ENCODE measurements at places on chromosomes 6 and 20.

DNA sequence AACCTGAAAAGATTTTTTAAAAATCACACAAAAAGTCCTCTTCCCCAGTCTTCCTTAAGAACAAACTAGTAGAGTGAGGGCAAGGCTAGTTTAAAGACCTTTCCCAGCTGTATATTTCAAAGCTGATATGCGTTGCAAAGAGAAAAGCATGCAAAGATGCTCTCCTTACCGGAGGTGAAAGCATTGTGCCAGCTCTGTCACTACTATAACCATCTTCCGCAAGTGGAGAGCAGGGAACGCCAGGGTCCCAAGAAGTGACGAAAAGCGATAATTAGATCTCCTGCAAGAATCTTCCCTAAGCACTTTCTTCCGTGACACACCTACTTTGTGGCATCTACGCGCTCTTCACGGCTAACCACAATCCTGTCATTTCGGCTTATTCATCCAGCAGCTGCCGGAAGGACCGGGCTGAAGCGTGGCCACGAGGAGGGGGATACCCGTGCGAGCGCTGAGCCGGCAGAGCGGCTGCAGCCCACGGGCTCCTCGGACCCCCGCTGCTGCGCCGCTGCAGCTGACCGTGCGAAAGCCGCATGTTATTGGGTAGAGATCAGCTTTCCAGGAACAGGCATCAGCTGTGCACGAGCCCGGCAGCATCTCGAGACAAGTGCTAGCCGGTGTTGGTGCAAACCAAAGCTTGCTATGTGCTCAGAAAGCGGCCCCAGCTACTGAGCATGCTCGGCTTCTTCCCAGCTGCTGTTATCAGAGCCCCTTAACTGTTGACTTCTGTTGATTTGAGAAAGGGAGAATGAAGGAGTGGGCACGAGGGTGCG, 57.2 kb upstream of the ARHGAP18 start:
- peak; percentile 91 for DNase-seq

GRCh38 chr20:47278907-47279348, 77.6 kb downstream of the ZMYND8 start:
- no peak for DNase-seq

- DNase-seq: peak; percentile 95
Measured at GRCh38 chr6:144284783-144285547, at the start of gene UTRN. TSS of gene UTRN (plus strand) at chr6:144285335. CDS start at chr6:144291829, 6,494 bp downstream.

DNA sequence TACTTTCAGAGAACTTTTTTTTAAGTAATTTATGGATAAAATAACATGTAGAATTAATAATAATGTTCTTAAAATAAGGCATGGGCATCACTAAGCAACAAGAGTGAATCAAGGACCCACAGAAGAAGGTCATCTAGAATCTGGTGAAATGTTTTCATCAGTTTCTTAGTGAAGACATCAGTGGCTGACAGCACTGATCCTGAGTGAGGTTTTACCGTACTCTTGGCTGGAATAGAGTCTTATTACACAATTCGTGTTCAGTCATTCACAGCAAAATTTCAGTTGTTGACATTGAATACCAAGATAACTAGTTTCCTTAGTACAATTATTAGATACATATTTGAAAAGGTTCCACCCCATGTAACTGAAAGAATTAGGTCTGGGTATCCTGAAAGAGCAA, 140.4 kb downstream of the C6orf58 start:
- no peak for DNase-seq

DNA sequence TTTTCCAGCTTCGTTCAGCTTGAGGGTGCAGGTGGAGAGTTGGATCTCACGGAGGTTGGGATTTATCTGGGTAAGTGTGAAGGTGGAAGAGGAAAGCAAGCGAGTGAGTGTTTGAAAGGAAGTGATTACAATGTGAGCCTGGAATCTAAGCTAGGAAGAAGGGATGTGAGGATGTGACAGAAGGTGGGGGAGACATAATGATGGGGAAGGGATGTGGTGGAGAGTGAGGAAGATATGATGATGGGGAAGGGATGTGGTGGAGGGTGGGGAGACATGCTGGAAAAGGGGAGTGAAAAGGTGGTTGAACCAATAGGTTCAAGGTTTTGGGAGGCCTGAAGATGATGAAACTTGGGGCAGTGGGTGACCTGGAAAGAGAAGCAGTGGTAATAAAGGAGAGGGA, 23.2 kb downstream of the KIAA1755 start:
- DNase-seq: no peak

DNA sequence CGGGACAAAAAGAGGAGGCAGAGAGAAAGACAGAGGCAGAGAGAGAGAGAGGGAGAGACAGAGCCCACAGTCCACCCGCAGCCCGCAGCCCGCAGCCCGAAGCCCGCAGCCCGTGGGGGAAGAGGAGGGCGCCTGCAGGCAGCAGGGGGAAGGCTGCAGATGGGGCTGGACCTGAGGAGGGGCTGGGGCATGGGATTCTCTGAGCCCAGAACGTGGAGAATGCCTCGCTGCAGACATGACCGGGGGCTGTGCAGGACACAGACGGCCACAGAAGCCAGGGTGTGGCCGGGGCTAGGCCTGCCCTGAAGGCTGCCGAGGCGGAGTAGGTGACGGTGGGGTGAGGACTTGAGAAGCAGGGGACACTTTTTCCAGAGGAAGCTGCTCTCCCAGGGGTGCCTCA, 6.5 kb upstream of the SLCO4A1 start:
- DNase-seq: peak; percentile 45

DNA sequence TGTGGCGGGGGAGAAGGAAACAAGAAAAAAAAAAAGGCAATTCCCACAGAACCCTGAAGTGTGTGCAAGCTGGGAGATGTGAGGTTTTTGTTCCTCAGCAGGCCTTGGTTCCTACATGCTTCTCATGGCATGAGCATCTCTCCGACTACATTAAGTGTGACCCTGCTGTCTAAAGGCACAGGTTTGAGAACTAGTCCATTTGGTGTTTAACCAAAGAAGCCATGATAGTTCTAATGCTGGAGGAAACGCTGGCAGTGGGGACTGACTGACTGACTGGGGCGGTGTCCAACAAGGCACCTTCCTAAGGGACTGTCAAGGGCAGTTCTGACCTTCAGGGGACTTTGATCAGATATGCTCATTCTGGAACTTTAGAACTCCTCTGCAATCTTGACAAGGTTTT, 3.8 kb downstream of the TXNDC5 start:
- no peak for DNase-seq

- no peak for DNase-seq
Measured at GRCh38 chr20:51368461-51369211, 173.9 kb downstream of the NFATC2 start.

DNA sequence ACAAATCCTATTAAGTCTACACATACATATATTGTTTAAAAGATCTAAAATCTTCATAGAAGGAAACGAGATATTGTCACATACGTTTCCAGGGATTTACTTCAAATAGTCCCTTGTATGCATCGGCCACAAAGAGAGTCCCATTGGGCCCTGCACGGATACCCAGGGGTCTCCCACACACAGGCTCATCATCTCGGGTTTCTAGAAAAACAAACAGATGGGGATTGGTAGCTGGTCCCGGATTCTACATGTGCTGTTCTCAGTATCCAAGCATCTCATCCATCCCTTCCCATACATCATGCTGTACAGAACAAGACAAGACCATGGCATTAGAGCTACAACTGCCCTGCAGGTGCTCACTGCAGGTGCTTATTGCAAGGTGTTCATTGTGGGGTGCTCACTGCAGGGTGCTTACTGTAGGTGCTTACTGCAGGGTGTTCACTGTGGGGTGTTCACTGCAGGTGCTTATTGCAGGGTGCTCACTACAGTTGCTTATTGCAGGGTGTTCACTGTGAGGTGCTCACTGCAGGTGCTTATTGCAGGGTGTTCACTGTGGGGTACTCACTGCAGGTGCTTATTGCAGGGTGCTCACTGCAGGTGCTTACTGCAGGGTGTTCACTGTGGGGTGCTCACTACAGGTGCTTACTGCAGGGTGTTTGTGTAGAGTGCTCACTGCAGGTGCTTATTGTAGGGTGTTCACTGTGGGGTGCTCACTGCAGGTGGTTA, 21.0 kb downstream of the APMAP start:
- no peak for DNase-seq

GRCh38 chr6:77880501-77880900, 227.7 kb downstream of the MEI4 start:
- no peak for DNase-seq

GRCh38 chr6:18326001-18326400, 61.1 kb upstream of the RNF144B start:
- no peak for DNase-seq

GRCh38 chr20:18057101-18057993, at the start of gene OVOL2:
TSS of gene OVOL2 (minus strand) at chr20:18057916. CDS start at chr20:18057634, 282 bp downstream.
- peak; percentile 68 for DNase-seq

DNA sequence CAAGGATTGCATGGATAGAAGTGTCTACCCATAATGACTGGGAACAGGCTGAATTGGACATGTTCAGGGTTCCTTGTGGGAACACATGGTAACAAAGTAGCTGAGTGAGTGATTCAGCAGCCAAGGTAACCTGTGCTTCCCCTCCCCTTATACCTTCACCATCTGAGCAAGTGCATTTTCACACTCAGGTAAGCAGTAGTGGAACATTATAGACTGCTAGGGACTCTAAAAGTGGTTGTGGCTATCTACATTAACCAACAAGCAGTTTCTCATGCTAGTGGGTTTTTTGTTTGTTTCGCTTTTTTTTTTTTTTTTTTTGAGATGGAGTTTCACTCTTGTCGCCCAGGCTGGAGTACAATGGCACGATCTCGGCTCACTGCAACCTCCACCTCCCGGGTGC, 41.4 kb downstream of the KIZ start:
- DNase-seq: no peak

- no peak for DNase-seq
Measured at GRCh38 chr6:3768502-3768901, 17.0 kb upstream of the PXDC1 start.

DNA sequence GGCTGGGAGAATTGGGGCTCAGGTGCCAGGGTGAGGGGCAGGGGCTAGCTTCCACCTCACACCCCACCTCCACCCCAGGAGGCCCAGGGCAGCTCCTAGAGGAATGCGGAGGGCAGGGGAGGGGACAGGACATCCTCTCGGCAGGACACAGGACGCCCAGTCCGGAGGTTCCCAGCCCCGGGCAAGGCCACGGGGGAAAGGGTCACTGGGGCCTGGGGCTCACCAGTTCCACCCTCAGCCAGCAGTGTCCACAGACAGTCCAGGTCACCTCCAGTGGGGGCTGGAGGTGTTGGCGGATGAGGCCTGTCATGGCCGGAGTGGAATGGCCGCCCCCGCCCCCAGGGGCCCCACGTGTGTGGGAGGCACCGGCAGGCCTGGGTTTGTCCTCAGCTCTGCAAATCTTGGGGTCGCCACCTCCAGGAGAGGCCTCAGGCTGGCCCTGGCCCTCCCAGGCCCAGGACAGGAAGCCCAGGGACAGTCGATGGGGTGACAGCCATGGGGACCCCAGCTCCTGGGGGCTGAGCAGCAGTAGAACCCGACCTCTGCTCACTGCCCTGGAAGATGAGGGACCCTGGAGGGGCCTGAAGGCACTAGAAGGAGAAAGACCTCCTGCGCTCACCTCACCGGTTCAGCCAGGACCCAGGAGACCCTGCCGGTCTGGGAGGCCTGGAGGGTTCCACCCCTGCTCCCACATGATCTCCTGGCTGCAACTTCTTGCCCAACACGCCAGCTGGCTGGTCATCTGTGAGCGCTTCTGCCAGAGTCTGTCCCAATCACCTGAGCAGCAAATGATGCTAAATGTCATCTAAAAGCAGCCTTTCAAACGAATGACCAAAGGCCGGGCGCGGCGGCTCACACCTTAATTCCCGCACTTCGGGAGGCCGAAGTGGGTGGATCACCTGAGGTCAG, 13.0 kb upstream of the ABHD16B start:
- DNase-seq: no peak

DNA sequence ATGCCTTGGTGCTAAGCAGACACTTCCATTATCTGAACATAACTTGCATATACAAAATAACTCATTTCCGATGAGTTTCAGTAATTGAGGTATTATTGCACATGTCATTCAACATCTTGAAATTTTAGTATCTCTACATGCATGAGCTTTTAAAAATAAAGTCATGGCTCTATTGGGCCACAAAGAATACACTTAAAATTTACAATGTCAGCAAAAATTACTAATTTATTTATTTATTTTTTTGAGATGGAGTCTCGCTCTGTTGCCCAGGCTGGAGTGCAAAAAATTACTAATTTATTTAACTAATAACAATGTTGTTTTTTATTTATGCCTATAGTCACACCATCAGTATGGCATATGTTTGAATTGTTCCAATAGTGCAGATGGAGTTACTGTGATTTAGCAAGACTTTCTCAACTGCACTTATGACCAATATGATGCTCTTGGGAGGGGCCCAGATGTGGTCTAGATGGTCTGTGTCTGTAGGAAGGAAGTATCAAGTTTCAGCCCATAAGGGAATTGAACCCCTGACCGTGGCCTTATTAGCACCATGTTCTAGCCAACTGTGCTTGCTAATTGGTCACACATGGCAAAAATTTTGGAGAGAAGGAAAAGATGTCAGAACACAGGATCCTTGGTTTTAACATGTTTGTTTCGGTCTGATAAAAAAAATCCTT, 370.7 kb upstream of the TSHZ2 start:
- DNase-seq: no peak

- DNase-seq: no peak
Measured at GRCh38 chr6:7136859-7137334, 29.1 kb downstream of the RREB1 start.

DNA sequence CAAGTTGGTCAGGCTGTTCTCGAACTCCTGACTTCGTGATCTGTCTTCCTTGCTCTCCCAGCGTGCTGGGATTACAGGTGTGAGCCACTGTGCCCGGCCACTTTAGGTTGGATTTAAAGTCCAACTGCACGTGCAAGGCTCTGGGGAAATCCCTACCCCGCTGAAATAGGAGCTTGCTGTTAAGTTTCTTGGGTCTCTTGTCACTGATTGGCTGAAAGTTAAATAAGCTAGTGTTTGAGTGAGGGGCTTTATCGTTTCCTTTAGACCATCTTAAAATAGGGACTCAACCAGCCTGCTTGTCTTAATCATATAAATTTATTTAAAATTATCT, 11.1 kb upstream of the SERINC1 start:
- DNase-seq: no peak

DNA sequence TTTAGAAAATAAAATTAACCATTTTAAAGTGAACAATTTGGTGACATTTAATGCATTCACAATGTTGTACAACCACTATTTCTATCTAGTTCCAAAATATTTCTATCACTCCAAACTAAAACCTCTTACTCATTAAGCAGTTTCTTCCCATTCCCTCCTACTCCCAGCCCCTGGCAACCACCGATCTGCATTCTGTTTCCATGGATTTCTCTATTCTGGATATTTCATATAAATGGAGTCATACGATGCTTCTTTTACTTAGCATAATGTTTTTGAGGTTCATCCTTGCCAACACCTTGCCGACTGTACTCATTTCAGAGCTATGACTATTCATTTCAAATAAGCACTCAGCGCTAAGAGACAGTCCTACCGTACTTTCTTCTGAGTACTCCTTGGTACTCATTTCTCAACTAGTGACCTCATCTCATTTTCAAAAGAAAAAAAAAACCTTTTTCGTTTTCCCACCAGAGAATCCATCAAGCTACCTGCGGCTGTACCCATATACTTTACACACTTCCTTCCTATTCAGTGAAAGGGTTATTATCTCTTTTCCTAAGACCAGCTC, 259.2 kb downstream of the UTRN start:
- no peak for DNase-seq

DNA sequence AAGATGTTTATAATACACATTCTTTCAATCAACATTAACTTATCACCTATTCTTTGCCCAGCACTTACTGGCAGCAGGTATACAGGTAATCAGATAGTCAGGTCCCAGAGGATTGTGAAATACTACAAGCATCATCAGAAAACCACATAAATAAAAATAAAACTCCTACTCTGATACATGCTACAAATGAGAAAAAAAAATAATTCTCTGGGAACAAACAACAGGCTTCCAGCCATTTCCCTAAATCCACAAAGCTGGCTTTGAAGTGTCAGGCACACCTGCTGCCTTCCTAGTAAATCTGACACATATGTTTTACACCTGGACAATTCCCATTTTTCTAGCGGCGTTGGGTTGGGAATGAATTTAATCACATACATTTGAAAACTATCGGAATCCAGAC, 384.5 kb upstream of the CDH4 start:
- no peak for DNase-seq
